ENCODE measurements at places on chromosomes 2 and 18.
A peak's percentile ranks its signal among the peaks of the same experiment; 100 is the strongest.

GRCh38 chr2:50785816-50786215 is 246.1 kb downstream of the NRXN1 start:
- no peak for DNase-seq

GRCh38 chr2:217878915-217879590 is 123.7 kb downstream of the TNS1 start:
- DNase-seq = no peak

GRCh38 chr18:57748770-57749603 is 54.1 kb downstream of the ATP8B1 start:
- no peak for DNase-seq

- no peak for DNase-seq
These were observed 12.5 kb upstream of the ITGA4 start for GRCh38 chr2:181444654-181445053.

GRCh38 chr2:164561991-164562390 is 59.3 kb downstream of the GRB14 start:
- DNase-seq = no peak

DNA sequence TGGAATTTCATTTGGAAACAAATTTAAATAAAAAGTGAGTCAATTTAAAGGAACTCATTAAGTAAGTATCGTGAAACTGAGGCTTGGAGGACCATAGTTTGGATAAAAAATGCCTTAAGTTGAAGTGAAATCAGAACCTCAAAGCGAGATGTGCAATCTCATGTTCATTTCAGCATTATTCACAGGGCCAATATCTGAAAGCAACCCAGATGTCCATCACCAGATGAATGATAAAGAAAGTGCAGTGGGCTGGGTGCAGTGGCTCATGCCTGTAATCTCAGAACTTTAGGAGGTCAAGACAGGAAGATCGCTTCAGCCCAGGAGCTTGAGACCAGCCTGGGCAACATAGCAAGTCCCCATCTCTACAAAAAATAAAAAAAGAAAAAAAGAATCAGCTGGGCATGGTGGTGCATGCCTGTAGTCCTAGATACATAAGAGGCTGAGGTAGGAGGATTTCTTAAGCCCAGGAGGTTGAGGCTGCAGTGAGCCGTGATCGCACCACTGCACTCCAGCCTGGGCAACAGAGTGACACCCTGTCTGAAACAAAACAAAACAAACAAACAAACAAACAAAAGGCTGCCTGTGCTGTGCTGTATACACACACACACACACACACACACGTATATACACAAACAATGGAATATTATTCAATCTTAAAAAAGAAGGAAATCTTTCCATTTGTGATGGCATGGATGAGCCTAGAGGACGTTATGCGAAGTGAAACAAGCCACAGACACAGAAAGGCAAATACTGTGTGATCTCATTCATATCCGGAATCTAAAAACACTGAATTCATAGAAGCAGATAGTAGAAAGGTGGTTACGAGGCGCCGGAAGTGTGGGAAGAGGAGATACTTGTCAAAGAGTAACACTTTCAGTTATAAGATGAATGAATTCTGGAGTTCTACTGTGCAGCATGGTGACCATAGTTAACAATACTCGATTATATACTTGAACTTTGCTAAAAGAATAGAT is 14.5 kb downstream of the SH3RF3 start:
- peak; percentile 41 for DNase-seq

DNA sequence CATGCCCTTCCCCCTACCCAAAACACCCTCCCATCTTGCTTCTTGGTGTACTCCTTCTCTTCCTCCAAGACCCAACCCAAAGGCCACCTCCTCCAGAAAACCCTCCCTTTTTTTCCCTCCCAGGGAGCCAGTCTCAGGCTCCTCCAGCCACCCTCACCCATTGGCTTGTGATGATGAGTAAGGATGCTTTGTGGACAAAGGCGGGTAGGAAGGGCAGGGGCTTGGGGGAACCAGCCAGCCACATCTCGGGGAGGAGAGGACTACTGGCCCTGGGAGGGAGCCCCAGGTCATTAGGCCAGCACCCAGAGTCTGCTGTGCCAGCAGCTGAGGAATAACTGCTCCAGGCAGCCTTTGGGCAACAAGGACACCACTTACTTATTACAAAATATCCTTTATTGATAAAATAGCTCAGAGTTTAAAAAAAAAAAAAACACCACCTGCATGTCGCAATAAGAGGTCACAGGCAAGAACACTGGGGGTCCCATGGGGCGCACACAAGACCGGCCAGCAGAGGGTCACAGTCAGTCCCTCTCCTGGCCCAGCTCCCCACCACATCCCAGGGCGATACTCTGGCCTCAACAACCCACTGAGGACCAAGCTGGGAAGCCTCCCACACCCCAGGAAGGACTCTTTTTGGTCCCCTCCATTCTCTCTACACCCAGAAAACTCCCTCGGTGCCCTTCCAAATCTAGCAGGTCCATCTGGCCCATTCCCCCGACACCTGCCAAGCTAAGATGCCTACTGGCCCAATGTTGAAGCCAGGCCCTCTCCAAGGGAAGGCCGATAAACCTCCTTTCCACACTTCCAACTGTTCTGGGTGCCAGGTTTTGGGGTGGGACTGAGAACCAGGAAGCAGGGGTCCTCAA is 3.6 kb downstream of the ADRA2B start:
- DNase-seq = no peak

DNA sequence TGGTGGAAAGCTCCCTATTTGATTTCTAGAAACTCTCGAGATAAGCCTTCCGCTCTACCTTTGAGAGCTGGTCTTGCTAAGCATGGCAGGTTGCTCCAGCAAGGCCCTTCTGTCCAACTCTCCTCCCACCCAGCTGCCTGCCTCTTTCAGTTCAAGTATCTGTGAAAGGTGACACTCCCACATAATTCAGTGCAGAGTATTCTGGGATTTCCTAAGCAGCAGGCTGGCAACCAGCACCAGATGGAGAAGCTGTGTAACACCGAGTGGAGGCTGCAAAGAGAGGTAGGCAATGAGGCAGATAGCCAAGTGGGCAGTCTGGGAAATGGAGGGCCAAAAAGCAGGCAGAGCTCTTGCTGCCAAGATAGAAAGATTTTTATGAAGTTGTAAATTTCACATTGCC is 88.4 kb upstream of the CAVIN2 start:
- no peak for DNase-seq

- no peak for DNase-seq
These were observed 70.1 kb downstream of the SUCLG1 start for GRCh38 chr2:84388921-84389490.

DNA sequence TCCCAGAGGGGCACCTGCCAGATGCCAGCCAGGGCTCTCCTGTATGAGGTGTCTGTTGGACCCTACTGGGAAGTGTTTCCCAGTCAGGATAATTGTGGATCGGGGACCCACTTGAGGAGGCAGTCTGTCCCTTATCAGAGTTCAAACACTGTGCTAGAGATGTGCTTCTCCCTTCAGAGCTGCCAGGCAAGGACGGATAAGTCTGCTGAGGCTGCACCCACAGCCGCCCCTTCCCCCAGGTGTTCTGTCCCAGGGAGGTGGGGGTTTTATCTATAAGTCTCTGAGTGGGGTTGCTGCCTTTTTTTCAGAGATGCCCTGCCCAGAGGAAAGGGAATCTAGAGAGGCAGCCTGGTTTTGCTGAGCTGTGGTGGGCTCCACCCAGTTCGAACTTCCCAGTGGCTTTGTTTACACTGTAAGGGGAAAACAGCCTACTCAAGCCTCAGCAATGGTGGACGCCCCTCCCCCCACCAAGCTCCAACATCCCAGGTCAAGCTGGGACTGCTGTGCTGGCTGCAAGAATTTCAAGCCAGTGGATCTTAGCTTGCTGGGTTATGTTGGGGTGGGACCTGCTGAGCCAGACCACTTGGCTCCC is 324.0 kb upstream of the SETBP1 start:
- DNase-seq = no peak

DNA sequence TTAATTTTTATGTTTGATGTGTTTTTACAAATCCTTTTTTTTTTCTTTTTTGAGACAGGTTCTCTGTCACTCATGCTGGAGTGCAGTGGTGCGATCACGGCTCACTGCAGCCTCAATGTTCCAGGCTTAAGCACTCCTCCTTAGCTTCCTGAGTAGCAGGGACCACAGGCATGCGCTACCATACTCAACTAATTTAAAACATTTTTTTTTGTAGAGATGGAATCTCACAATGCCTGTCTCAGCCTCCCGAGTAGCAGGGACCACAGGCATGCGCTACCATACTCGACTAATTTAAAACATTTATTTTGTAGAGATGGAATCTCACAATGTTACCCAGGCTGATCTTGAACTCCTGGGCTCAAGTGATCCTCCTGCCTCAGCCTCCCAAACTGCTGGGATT is 3.2 kb downstream of the NOTO start:
- no peak for DNase-seq

DNA sequence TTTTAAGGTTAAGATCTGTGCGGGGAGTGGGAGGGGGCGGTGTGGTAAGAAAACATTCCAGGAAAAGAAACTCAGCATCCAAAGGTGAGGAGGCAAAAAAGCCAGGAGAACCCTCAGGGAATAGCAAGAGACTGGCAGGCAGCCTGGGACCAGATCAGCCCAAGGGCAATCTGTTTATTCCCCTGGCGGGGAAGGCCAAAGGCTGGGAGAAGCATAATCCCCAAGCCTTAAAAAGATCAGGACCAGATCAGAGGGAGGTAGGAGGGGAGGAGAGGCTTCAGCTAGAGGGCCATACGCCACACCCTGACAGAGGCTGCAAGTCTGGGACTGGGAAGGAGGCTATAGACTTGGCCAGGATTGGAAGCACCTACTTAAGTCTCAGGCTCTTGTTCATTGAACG is 163.0 kb upstream of the PXDN start:
- no peak for DNase-seq

GRCh38 chr2:148926981-148927401 is 52.0 kb downstream of the KIF5C start:
- DNase-seq = peak; percentile 22

GRCh38 chr2:238493880-238494572 is 67.3 kb downstream of the ASB1 start:
- DNase-seq = peak; percentile 4

GRCh38 chr2:136130511-136130910 is 12.6 kb upstream of the CXCR4 start:
- DNase-seq = no peak

DNA sequence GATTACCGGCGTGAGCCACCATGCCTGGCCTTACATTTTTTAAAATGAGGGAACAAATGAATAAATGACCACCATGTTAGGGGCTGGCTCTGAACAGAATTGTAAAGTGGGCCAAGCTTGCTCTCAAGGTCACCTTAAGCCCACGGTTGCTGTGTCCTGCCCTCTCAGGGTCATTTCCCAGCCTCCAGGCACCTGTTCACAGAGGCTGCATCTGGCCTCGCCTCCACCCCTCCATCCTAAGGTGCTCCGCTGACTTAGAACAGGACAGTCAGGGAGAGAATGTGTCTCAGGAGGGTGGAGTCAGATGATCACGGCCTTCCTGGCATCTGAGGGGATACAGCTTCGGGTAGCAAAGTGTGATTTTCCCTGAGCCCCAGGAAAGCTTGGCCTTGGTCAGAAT is 7.3 kb downstream of the SFTPB start:
- DNase-seq = no peak

DNA sequence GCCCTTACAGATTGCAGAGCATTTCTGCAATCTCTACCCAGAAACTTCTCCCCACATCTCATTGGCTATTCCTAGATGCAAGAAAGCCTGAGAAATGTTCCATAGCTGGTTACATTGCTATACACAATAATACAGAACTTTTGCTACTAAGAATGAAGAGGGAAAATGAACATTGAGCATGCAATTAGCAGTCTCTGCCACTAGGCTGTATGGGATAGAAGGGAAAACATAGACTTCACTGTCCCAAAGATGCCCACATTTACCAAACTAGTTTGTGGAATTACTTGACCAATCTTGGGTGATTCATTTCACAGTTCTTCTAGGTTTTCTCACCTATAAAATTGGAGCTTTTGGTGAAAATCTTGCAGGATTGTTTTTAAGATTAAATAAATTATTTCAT is 265.7 kb upstream of the NT5C1B start:
- DNase-seq = no peak

DNA sequence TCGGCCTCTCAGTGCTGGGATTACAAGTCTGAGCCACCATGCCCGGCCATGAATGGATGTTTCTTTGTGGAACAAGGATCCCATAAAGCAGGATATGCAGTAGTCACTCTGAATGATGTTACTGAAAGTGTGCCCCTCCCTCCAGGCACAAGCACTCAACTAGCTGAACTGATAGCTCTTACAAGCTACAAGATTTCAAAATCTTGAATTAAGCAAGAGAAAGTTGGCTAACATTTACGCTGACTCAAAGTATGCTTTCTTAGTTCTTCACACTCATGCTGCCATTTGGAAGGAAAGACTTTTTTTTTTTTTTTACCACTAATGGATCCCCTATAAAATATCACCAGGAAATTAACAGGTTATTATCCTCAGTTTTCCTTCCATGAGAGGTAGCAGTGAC is 549.0 kb upstream of the PKDCC start:
- no peak for DNase-seq

- no peak for DNase-seq
These were observed 27.8 kb downstream of the ANKRD62 start for GRCh38 chr18:12121175-12122042.

DNA sequence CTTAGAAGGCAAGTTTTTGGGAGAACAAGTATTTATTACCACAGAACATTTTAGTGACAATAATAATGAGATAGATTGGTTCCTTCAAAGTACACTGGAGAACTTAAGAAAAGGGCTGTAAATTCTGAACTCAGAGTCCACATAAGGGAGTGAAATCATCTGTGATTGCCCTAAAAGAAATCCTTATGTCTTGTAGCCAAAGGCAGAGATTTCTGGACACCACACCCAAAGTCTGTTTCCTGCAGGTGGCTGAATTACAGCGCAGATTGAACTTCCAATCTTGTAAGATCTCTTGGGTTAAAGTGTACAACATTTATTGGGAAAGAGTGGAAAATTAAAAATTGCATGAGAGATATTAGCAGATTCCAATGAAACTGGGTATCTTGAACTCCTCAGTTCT is 143.8 kb downstream of the TAF4B start:
- DNase-seq = no peak

- no peak for DNase-seq
These were observed 60.3 kb upstream of the RPL31 start for GRCh38 chr2:100941646-100942240.

DNA sequence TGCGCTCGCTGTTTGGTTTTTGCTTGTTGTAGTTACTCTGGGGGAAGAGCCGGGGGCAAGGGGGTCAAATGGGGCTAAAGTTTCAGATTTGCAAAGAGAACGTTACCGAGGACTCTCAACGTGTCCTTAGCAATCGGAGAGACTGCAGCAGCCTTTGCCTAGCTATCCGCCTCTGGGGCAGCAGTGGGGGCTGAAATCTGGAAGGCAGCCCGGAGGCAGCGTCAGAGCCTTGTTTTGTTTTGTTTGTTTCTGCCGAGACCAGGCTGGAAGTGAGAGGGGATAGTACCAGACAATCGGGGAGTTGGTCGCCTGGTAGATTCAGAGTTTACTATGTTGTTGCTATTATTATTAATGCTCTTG is 1.2 kb downstream of the CDH20 start:
- DNase-seq = no peak

GRCh38 chr2:217918308-217919024 is 84.3 kb downstream of the TNS1 start:
- DNase-seq = no peak

DNA sequence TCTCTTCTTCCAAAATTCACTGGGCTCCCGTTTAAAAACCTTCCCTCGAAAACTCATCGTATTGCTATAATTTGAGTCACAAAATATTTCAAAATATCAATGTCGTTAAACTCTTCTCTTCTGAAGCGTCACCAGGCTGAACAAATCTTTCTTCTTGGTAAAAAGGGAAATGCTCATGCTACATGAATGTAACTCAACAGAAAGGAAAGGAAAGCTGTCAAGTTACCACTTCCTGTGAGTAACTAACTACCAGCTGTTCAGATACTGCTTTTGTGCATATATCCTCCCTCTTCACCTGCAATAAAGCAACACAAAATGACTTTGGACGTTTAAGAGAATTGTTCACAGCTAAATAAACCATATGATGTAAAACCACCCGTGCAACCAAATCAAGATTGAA is 95.4 kb downstream of the DOCK10 start:
- DNase-seq = no peak
